ENCODE measurements at places on chromosomes 7 and 10.

DNA sequence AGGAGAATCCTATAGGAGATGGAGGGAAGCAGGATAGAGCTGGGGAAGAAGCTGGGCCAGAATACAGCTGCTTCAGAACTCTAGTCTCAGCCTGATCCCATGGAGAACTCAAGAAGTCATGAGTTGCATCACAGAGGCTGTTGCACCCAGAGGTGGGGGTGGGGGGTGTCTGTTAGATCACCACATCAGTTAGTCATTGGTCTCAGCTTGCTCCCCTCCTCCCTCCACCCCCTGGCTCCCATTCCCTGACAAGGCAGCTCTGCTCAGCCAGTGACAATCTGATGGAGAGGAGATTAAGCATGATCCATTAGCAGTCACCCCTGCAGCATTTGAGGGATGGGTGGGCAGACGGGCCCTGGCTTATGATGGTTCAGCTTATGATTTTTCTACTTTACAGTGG, 58.4 kb upstream of the FGL2 start:
- DNase-seq, result no peak

- DNase-seq, result peak; percentile 98
Observed at GRCh38 chr7:38306914-38307313, 33.5 kb upstream of the TARP start.

DNA sequence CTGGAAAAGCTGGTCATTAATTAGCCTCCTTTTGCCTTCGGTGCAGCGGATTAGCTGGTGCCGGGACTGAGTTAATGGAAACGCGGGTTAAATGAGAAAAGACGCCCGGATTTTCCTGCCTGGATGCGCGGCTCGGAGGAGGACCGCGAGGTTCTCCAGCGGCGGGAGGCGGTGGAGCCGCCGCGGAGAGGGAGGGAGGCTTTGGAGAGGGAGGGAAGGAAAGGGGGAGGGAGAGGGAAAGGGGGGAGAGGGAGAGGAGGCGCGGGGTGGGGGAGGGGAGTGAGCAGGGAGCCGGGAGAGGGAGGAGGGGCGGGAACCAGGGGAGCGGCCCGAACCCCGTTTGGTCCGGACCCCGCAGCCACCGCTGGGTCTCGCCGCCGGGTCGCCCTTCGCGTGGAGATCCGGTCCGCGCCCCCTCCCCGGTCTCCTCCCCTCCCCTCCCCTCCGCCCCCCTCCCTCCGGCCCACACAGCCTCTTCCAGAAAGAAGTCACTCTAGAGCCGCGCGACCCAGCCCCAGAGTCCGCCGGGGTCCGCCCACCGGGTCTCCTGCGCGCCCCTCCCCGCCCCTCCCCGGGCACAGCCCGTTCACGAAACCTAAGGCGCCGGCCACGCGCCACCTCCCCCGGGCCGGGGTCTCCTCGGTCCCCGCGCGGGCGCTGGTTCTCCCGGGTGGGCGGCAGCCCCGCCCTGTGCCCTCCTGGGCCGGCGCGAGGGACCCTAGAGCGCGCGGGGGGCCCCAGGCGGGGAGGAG, 347.5 kb downstream of the DNAJB6 start:
- DNase-seq, result no peak

- no peak for DNase-seq
Observed at GRCh38 chr10:101367569-101368453, 13.8 kb downstream of the BTRC start.

GRCh38 chr10:110498087-110498981, 627 bp downstream of the DUSP5 start:
- no peak for DNase-seq

GRCh38 chr10:15541376-15541775, 170.3 kb upstream of the FAM171A1 start:
- DNase-seq, result no peak

DNA sequence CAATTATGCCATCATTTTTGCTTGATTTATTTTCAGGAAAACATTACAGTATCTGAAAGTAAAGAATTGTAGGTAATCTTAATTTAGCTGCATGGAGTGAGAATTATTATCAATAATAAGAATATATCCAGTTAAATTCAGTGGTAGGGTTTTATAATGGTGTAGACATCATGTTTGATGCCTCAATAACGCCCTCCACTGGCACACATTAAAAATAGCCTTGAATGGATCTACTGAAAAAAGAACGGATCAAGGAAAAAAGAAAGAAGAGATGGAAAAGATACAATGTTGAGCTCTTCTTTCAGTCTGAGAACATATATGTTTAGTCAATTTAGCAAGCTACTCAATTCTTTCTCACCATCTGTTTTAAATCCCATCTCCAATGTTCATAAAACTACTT, 319.2 kb downstream of the CDC14C start:
- no peak for DNase-seq

DNA sequence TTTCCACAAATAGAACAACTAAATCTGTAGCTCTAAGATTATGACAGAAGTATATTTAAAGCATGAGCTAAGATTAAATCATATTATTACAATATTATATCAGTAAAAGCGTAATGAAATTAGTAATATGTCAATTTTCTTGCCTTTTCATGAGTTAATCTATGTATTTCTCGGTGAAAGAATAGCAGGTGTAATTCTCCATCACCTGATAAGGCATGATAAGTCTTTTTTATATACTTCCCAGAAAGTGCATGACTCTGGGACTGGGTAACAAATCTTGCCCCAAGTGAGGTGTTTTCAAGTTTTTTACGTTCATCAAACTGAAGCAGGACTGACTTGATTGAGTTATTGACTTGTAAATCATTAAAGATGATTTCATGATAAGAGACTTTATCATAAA, 100.5 kb downstream of the HECW1 start:
- DNase-seq, result no peak

- DNase-seq, result no peak
Observed at GRCh38 chr10:25869067-25869591, 64.9 kb upstream of the MYO3A start.

DNA sequence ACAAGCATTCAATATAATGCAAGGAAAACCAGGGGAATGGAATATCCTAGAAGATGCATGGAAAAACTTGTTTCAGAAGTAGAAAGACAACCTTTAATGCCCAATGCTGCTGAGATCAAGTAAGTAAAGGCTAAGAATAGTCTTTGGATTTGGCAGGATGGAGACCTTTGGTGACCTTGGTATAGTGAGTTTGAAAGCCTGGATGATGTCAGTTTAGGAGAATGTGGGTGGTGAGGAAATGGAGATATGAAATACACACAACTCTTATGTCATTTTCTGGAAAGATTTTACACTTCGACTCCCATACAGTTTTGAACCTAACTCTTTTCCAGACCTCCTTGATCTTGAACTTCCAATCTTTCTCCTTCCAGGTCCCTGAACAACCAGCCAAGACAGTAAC, 185.7 kb downstream of the TFEC start:
- DNase-seq, result no peak

Measured in GF-D8 (cell line).